ENCODE measurements at places on chromosomes 1 and 21. TPM values are rescaled to one million over a fixed set of nuclear protein-coding genes. Genes with fewer than 3 reads are reported as not detected.

DNA sequence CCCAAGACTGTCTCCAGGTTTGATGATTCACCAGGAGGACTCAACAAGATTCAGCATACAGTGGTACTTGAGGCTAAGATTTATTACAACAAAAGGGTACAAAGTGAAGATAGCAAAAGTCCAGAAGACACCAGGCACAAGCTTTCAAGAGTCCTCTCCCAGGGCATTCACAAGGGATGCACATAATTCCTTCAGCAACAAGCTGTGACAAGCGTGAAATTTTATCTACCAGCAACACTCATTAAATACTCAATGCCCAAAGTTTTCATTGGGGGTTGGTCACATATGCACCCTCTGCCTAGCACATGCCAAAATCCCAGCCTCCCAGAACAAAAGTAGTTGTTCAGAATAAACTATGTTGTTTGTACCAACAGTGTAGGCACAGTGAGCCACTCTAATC, 62.3 kb downstream of the PRKACB start:
- no peak for DNase-seq

DNA sequence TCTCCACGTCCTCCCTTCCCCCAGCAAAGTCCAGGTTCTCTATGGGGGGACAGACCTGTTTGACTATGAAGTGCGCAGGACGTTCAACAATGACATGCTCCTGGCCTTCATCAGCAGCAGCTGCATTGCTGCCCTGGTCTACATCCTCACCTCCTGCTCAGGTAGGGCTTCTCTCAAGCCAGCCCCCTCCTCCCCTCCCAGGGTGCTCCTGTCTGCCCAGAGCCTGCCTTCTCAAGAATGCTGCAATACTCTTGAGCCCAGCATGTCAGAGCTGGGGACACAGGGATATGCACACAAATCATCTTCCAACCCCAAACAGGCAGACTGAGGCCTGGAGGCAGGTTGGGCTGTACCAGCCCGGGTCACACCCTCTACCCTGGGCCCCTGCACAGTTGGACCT, 35.4 kb downstream of the DISP3 start:
- no peak for DNase-seq

DNA sequence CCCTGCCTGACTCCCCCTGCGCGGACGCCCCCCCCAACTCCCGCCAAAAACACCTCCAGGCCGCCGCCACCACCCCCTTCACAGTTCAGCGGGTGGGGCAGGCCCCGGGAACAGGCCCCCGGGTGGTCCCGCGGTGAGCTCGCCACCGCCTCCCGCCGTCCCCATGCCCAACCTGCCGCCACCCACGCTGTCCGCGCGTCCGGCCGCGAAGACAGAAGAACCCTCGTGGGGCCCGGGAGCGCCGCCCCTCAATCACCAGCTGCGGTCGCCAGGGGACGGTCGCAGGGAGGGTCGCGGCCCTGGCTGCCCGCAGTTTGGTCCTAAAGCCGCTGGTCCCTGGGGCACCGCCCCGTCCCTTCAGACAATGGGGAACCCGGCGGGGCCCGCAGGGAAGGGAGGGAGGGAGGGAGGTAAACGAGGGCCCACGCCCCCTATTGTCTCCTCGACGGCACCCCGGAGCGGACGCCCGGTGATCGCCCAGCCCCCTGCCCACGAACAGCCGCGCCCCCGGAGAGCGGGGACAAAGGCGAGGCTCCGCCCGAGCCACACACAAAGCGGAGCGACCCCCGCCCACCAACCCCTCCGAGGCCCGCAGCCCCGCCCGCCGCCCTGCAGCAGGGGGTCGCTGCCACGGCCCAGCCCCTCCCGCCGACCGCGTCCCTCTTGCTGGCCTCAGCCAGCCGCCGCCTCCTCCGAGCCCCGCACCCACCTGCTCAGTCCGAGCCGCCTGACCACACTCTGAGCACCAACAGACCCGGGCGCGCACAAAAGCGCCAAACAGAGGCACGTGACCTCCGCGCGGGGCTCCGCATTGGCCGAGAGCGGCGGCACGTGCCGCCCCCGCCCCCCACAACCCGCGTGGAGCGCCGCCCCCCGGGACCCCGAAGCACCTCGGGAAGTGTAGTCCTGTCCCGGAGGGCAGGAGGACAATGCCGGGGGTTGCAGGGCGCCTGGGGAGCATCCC, at the start of gene STMN1:
Gene STMN1 (minus strand): TSS at position 740 of the 964 bp plus-strand sequence. CDS start 1,743 bp downstream, outside the sequence.
- DNase-seq = peak; percentile 77

DNA sequence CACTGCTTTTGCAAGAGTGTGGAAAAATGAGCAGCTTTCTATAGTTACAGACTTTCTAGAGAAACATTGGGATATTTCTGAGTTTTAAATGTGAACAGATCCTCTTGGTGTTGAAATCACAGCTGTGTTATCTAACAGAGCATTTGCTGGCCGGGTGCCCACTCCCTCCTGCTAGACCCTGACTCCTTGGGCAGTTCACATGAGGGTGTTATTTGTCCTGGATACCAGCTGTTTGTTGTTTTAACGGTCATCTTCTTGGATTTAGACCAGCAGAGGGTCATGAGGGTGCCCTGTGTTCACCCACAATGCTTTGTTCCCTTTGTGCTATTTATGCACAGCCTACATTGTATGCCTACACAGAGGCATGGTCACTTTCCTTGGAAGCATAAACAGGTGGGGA, 67.1 kb downstream of the CENPF start:
- no peak for DNase-seq

- peak; percentile 40 for DNase-seq
Observed at GRCh38 chr1:172948457-172948856, 102.3 kb downstream of the TNFSF18 start.

Gene TMEM269
- total RNA-seq = not detected

DNA sequence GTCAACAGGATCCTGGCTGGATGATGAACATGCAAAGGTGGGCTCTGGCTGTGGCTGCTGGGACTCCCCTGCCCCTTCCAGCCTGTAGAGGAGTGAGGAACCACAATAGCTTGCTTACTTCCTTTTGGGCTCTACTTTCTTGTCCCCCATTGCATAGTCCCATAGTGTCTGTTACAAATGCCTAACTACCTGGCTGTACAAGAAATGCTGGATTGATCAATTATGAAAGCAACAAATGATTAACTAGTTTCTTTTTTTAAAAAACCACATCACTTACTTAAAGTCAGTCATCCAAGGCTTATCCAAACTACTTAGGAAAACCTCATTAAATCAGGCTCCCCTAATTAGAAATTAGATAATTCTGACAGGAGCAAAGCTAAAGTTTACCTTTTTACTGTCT, 514.1 kb upstream of the PKN2 start:
- no peak for DNase-seq

Gene TMEM81
- 2.3 TPM for total RNA-seq

DNA sequence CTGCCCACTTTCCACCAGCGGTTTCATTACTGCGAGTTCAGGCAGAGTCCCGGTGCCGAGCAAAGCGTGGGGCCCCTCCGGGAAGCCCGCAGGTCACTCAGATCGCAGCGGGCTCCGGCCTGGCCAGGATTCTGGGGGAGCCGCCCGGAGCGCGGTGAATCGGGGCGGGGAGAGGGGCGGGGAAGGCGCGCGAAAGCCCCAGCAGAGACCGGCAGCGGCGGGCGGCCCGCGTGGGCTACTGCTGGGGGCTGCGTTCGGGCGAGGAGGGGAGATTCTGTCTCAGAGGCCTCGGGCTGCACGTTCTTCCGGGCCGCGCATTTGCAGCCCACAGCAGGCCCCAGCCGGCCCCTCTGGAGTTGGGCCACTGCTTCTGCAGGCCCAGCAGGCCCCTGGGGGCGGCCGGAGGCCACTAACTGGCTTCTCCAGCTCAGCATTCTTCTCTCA, 64.7 kb downstream of the SCCPDH start:
- DNase-seq = no peak

DNA sequence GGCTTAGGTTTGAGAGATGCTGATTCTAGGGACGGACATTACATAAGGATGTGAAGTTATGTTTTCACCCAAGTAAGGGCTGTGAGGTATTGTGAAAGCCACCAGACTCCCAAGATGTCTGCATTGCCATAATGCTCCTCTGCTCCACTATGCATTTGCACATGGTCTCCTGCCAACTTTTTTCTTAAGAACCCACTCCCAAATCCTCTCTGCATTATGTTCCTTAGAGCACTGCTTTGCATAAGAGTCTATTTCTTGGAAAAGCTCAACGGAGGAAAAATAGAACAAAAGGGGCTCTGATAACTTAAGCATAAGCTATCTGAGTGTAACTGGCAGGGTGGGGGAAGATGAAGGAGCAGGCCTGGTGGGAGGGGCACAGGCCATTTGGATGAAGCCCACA, 5.0 kb upstream of the CACNA1E start:
- DNase-seq = no peak

DNA sequence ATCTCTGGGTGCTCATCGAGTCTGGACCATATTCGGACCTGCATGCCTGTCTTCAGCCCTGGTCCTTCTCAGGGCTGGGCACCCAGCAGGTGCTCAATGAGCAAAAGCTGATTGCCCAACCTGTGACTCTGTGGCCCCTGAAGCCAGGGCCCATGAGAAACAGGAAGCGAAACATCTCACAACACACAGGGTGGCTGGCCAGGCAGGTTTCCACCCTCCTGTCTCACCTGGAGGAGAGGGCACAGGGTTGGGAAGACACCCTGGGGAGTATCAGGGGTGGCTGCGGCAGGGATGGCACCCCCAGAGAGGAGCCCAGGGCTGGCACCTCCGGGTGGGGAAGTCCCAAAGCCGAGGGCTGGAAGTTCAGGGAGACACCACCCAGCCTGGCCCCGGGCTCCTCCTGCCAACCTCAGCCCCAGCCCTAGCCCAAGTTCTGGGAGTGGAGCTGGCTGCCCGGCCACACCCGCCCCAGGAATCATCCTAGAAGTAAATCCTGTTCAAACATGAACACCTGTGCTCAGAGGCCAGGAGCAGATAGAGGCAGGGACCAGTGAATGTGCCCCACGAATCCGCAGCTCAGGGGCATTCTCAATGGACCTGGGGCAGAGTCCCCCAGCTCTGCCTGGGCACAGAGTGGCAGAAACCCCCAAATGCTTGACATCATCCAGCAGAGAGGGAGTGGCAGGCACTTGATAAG, 54.6 kb downstream of the RAP1GAP start:
- DNase-seq = no peak

DNA sequence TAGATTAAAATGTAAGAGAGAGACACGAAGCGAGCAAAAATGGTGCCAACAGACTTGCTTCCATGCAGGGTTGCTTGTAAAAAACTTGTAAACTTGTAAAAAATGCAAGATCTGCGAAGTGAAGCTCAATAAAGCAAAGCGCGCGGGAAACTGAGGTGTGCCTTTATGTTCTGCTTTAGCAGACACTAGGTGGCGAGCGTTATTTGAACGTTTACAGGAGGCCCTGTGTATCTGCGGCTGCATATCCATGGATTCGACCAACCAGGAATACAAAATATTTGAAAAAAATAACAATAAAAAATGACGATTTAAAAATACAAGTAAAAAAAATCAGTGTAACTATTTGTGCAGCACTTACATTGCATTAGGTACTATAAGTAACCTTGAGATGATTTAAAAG, 1.5 kb downstream of the UBE2G2 start:
- DNase-seq = peak; percentile 68

GRCh38 chr1:33272509-33272908, 16.2 kb downstream of the ZNF362 start:
- no peak for DNase-seq

Gene ARMH1
- total RNA-seq = not detected

Gene SPRR1B
- not detected for total RNA-seq

Gene SPRR2B
- not detected for total RNA-seq

- DNase-seq = no peak
Observed at GRCh38 chr1:209675565-209676154, 448 bp downstream of the G0S2 start.

Gene GJA8
- total RNA-seq = not detected

DNA sequence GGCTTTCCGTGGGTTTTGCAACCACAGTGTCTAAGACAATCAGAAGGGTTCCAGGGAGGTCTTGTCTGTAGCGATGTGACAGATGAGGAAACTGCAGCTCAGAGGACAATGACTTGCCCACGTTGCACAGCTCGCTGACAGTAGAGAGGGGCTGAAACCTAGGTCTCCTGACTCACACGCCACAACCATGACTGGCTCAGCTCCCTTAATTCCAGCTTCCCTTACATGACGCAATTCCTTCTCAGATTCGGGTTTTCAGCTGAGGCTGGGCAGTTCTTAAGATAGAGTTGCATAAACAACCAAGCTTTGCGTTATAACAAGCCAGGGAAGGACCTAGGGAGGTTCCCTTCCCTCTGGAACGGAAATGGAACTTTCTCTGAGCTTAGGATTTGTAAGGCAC, 36.3 kb downstream of the DHCR24 start:
- DNase-seq = peak; percentile 65

DNA sequence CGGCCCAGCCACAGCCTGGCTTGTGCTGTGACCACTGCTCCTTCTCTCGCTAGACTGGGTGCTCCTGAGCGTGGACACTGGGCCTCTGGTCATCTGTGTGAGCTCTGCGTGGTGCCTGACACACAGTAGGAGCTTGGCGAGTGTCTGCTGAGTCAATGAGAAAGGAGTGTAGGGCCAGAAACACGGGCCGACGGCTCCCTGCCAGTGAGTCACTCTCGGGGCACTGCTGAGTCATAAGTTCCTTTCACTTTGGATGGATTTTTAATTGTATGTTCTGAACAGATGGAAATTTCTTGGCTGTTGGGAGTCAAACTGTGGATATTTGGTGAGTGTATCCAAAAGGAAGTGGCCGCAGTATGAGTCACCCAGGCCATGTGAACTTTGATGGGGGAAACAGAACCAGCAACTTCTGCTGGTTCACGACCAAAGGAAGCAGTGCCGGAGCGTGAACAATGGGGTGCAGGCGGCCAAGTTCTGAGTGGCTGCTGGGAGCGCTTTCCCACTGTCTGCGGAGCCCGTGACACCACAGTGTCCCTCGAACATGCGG, 41.0 kb upstream of the COL18A1 start:
- peak; percentile 97 for DNase-seq

Gene KCNJ9
- not detected for total RNA-seq

DNA sequence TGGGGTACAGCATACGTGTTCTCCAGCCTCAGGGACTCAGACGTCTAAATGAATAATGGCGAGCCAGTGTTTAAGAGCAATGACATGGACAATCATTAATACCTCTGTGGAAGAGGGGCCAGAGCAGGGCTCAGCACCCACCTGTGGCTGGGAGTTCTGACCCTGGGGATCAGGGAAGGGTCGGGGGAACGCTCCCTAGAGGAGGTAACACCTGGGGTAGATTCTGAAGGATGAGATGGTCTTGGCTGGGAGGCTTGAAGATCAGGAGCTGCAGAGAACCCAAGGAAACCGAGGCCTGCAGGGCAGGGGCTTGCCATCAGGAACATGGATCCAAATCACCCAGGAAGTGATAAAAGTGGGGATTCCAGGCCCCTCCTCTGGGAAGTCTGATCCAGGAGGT, 138.2 kb upstream of the RUNX3 start:
- DNase-seq = no peak

Gene CELF3
- total RNA-seq = not detected

DNA sequence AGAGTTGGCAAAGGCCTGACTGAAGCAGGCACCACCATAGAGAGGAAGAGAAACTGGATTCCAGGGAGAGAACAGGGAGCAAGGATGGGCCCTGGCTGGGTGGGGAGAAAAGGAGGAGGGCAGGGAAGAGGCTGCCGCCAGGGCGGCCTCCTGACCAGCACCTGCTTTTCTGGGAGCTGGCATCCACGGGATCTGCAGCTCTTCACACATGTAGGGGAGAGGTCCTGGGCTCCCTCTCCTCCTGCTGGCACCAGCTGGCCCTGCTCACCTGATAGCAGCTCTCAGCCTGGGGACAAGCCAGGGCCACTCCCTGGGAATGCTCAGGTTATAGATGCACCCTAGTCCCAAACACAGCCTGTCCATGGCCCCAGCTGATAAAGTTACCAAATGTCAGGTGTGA, 39.9 kb downstream of the TEX35 start:
- no peak for DNase-seq
